Activated effector memory CD4-positive, alpha-beta T cell treated with anti-CD3 and anti-CD28 coated beads, Interleukin-2, amount 50 U/mL, for 16 hours (primary cell): ENCODE measurements at places on chromosomes 4 and X.

DNA sequence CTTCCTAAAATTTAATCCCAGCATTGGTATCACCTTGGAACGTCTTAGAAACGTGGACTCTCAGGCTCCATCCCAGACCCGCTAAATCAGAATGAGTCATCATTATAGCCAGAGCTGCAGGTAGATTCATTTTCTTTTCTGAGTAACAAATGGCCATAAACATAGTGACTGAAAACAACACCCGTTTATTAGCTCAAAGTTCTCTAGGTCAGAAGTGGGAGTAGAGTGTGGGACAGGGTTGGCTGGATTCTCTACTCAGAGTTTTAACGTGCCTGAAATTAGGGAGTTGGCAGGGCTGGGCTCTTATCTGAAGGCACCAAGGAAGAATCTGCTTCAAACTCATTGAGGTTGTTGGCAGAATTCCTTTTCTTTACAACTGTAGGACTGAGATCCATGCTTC, 101.8 kb upstream of the C1QTNF7 start:
- no peak for DNase-seq

- no peak for DNase-seq
Observed at GRCh38 chrX:68918202-68918601, 89.4 kb downstream of the EFNB1 start.

DNA sequence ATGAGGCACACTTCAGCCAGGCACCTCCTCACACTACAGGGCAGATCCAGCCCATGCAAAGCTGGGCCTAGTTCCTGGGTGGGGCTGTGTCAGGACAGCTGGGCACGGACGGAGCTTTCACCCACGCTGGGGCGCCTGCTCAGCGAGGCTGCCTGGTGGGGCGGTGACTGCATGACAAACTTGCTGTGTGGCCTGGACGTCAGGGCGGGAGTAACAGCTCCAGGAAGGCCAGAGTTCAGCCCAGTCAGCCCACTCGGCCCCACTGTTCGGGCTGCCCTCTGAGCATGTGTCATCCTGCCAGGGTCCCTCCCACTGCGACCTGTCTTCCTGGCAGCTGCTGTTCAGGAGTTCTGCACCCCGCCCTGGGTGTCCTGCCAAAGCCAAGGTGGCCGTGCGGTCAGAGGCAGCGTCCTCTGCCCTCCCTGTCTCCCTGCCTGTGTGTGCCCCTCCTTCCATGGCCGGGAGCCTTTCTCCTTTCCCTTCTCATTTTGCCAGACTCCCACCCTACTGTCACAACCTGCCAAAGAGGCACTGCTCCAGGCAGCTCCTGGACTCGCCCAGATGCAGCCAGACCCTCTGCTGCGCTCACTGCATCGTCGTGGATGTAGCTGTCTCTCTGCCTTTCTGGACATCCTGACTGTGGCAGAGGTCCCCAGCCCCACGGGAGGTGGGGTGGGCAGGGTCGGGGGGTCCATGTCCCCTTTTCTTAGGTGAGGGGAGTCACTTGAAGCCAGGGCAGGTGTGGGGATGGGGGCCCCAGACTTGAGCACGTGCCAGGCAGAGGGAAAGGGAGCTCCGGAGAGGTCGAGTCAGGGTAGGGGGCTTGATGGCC, 33.0 kb upstream of the KIAA0232 start:
- no peak for DNase-seq

DNA sequence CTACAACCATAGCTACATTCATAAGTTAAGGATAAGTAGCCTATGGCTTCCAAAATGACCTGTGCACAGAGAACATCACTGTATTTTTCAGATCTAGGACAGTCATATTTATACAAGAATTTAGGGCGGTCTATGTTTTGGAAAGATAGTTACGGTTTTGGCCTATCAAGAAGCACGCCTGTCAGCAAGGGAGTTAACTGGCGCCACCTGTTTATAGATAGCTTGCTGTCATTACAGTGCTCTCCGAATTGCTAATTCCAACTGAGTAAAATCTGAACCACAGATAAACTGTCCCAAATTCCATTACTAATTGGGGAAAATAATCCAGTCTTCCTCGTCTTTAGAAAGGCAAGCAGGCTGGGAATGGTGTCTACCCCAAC, 646 bp downstream of the ABCB7 start:
- DNase-seq = no peak

- no peak for DNase-seq
Observed at GRCh38 chr4:132065940-132066495, 1083.1 kb upstream of the PCDH10 start.

- no peak for DNase-seq
Observed at GRCh38 chrX:72466493-72466892, 106.2 kb downstream of the HDAC8 start.

DNA sequence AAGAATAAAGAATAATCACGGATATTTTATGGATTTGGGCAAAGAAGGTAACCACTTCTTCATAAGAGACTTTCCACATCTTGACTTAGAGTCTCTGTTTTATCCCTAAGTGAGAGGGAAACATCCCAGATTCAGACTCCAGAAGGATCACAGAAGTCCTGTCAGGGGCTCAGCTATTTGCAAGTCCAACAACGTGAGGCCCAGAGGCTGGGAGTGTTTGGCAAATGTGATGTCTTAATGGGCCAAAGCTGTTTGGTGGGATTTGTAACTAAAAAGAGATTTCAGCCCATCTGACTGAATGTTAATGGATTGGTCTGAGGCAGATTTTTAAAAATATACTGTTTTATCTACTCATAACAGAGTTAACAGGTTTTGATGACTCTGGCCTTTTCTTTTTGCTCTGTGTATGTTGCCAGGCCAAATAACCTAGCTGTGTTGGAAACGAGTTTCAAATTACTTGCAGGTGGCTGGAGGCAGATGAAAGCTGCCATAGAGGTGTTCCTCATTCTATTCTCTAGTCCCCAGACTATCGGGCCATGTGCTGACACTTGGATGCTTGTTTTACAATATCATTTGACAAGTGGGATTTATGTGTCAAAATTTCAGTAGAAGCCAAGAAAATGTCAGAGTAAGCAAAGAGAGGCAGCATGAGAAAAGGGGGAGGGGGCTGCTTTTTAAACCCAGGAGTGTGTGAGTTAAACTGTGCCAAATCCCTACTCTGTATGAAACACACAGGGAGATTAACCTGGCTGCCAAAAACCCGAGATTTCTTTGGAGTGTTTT, 330.9 kb downstream of the DCHS2 start:
- no peak for DNase-seq

DNA sequence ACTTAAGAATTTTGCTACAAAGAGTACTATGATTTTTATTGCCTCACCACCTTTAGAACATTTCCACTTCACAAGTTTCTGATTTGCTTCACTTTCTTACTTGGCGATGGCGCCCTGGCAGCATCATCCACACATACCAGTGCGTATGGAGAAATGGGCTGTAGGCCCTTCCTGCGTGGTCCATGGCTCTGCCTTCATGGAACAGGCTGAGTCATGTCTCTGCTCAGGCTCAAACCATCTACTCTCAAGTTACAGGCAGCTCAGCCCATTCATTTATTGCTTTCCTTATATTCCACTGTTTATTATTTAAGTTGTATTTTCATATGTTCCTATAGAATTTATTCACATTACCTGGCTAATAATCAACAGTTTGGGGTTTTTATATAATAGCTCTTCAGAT, 21.1 kb downstream of the CASP3 start:
- DNase-seq = no peak

DNA sequence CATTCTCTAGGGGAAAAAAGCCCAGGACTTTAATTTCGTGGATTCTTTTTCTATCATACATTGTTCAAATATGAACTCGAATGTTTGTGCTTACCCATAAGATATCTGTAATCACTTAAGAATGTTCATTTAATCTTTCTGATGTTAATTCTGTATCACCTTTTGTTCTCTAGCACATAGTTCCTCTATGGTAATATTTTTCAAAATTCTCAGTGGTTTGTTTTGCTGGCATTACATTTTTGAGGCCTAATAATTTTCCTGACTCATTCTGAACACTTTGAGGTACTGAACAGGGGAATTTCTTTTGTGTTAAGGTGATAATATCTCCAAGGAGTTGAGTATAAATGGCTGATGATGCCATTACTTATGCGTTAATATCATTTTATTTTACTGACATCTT, 490.7 kb upstream of the PITX2 start:
- no peak for DNase-seq

DNA sequence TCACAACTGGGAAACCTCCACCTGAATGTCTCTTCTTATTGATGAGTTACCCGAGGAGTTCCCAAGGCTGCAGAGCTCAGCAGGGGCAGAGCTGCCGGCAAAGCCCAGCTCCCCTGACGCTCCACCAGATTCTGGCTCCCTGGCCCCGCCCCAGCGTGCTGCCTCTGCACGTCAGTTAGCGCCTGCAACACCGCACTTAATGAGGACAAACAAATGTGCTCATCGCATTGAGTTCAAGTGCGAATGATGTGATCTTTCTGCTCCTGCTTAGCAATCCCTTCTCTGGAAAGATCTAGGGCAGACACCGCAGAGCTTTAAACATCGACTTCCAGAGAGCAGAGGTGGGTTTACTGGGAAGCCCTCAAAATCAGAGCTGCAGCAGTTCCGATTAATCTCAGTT, 55.5 kb upstream of the FBXW7 start:
- peak; percentile 70 for DNase-seq

DNA sequence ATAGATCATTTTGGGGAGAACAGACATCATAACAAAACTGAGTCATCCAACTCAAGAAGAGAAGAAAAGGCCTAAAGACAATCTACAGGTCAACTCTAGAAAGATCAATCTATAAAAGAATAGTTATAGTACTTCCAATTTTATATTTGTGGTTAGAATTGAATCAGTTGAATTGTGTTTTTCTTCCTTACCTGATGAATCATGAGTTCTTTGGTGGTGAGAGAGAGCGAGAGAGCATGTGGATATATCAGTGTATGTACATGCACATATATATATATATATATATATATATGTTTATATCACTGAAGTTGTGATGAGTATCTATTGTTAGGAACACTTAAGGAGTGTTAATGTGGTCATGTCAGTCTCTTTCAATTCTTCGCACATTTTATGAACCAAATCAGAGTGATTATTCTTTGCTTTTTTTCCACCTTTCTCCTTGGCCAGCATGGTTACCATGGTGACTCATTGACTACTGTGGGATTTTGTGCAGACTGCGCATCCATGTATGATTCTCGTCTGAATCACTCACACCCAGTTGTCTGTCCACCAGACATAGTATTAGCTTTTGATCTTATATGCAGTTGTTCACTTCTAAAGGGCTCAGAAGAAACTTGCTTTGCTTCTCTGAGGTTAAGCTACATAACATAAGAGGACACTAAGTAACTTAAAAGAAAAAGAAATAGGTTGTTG, 90.4 kb upstream of the RAB40AL start:
- DNase-seq = no peak

GRCh38 chr4:56979421-56980072, 851 bp downstream of the POLR2B start:
- peak; percentile 80 for DNase-seq

- DNase-seq = no peak
Observed at GRCh38 chr4:53463340-53463739, 85.9 kb downstream of the FIP1L1 start.

DNA sequence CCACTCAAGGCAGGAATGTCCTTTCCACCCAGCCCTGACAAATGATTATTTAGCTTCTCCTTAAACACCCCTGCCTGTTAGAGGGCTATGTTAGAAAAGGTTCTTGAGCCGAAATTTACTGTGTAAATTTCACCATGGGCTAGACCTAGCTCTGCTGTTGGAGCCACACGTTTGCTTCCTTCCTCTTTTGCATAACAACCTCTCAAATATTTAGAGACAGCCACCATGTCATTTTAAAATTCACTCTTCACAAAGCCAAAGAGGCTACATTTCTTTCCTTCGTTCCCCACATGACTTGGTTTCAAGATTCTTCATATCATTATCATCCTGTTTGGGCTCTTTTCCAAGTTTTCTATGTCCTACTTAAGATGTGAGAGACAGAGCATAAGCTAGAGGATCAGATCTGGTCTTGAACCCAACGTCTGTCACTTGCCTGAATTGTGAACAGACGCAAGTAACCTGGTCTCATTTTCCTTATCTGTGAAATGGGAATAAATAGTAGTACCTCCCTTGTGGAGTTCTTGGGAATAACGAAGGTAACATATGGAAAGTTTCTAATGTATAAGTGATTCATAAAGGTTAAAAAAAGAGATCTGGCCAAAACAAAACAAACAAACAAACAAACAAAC, 6.7 kb downstream of the DOCK11 start:
- no peak for DNase-seq

- peak; percentile 89 for DNase-seq
Observed at GRCh38 chrX:39613997-39614679, 483.6 kb downstream of the BCOR start.

GRCh38 chrX:42020225-42020624, 96.9 kb upstream of the CASK start:
- no peak for DNase-seq

DNA sequence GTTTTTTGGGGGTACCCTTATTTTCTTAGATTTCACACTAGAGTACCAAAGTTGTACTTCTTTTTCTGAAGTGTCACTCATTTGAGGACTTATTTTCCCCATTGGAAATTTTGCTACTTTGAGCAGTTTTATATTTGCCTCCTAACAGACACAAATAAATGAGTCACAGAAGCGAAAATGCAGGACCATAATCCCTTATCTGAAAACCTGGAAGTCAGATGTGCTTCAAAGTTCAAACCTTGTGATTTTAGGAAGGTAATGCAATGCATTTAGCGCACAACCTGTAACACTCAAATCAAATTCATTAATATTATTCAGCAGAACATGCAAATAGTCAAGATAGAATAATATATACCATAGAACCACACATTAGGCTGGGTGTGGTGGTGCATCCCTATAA, 6.9 kb downstream of the RELL1 start:
- DNase-seq = no peak

- DNase-seq = no peak
Observed at GRCh38 chr4:11506194-11506593, 77.5 kb upstream of the HS3ST1 start.

DNA sequence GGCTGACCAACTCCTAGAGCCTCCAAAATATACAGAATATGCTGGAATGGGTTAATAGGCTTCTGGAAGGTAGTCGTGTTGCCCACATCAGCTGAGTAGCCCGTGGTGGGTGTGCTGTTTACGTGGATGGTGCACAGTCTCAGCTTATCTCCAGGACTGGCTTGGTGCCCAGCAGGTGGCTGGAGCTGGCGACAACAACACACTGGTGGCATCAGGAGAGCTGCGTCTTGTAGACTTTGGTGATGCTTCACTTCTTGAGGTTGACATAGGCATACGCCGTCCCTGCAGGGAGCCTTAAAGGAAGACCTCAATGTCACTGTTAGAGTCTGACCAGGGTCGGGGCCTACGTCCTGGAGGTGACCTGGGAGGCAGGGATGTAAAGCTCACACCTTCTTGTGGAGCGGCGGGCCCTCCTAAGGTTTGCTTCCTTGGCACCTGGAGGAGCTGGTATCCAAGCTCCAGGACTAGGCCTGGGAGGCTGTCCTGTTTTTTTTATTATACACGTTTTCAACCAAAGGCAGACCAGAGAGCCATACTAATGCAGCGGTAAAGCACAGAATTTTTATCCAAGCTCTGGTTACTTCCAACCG, 26.5 kb upstream of the RBMX start:
- DNase-seq = no peak

DNA sequence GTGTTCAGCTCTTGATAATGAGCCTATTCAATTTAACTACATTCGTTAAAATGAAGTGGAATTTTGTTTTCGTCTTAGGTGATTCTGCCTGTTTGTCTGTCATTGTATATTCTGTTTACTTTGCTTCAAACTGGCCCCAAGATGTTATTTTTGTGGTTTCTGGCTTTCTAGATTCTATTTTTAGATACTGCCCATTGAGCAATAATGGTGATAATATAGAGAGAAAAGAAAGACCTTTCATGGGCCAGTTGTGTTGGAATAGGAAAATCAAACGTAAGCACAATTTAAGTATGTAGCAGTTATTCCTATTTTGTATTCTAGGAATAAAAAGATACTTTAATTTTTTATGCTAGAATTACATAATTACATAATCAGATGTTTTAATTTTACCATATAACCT, 4.0 kb downstream of the CDKN2AIP start:
- no peak for DNase-seq
